Spleen (tissue), 13 donors: ENCODE measurements at places on chromosomes 2 and 18.
A peak's percentile ranks its signal among the peaks of the same experiment; 100 is the strongest.

GRCh38 chr2:100588071-100588786 is 25.4 kb downstream of the PDCL3 start:
- H3K36me3 ChIP-seq = no peaks in the 10 kb centered on the region
- H3K4me3 ChIP-seq = no peak overlapping the region
- H3K27me3 ChIP-seq = no peaks in the 10 kb centered on the region

DNA sequence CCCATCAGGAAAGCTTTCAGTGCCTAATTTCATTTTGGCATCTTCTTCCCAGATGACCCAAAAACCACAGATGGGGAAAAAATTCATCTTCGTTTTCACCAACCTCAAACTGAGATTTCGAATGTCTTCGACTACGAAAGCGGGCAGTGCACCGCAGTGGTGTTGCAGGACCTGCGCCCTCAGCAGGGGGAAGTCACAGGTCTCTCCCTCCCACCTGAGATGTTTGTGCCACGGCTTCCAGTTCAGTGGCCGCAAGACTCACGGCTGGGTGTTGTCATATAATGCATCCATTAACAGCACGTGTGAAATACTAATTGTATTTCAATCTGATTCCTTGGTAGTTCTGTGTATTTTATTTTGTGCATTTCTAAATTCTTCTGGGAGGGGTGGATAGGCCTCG is 66.2 kb upstream of the SALL3 start:
- no peaks in the 10 kb centered on the region for H3K4me1 ChIP-seq
- no peaks in the 10 kb centered on the region for H3K36me3 ChIP-seq
- DNase-seq = no peak
- H3K4me3 ChIP-seq = no peak overlapping the region
- no peak overlapping the region for H3K27ac ChIP-seq
- no peaks in the 10 kb centered on the region for H3K27me3 ChIP-seq

GRCh38 chr2:20620271-20620681 is 30.6 kb downstream of the HS1BP3 start:
- H3K36me3 ChIP-seq = no peaks in the 10 kb centered on the region
- H3K4me3 ChIP-seq = no peak overlapping the region
- peak overlapping the region; percentile 82 for H3K27ac ChIP-seq
- peaks cover 22% of the 10 kb centered on the region for H3K4me1 ChIP-seq
- no peak for DNase-seq

- H3K27ac ChIP-seq = peak overlapping the region; percentile 87
- no peaks in the 10 kb centered on the region for H3K36me3 ChIP-seq
- H3K4me3 ChIP-seq = peak overlapping the region; percentile 71
- H3K27me3 ChIP-seq = no peaks in the 10 kb centered on the region
Observed at GRCh38 chr2:68737711-68738110, 3.1 kb downstream of the ARHGAP25 start.

GRCh38 chr2:65952966-65953761 is 481.8 kb upstream of the MEIS1 start:
- no peaks in the 10 kb centered on the region for H3K36me3 ChIP-seq
- no peak overlapping the region for H3K27ac ChIP-seq
- DNase-seq = no peak
- no peak overlapping the region for H3K4me3 ChIP-seq

DNA sequence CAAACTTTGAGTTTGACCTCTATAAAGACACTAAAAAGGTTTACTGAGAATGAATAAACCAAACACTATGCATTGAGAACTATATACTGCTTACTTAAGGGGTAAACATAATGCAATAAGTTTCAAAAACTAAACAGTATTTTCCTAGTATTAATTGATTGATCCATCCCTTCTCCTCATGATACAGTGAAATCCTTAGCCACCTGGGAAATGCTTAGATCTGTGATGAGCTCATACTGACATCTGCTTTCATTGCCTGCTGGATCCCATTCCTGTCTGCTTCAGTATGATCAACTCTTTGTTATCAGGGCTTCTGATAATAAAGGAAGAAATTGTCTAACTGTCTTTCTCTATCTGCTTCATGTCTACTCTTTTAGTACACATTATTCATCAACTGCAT is 74.9 kb upstream of the UBE2E3 start:
- H3K4me1 ChIP-seq = no peaks in the 10 kb centered on the region
- H3K36me3 ChIP-seq = no peaks in the 10 kb centered on the region

GRCh38 chr2:228417956-228418355 is 236.5 kb upstream of the SPHKAP start:
- no peak overlapping the region for H3K27ac ChIP-seq
- no peaks in the 10 kb centered on the region for H3K27me3 ChIP-seq
- H3K4me1 ChIP-seq = no peaks in the 10 kb centered on the region
- H3K36me3 ChIP-seq = no peaks in the 10 kb centered on the region
- no peak overlapping the region for H3K4me3 ChIP-seq
- no peak for DNase-seq

GRCh38 chr2:15892151-15892880 is 48.0 kb upstream of the MYCN start:
- DNase-seq = no peak
- H3K27me3 ChIP-seq = no peaks in the 10 kb centered on the region
- no peaks in the 10 kb centered on the region for H3K36me3 ChIP-seq
- H3K4me1 ChIP-seq = no peaks in the 10 kb centered on the region
- no peak overlapping the region for H3K4me3 ChIP-seq

DNA sequence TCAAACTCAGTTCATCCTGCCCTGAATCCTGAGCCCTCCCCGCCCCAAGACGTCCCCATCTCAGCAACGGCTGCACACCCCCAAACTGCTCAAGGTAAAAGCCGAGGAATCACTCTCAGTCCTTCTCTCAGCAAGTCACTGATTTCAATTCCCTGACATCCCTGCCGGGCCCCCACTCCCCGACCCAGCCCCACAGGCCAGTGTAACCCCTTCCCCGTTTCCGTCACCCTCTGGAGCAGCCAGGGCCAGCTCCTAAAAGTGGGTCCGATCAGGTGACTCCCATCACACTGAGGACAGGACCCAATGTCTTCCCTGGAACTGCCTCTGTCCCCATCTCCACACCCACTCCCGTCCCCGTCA is 20.5 kb downstream of the SNORC start:
- H3K27ac ChIP-seq = no peak overlapping the region
- H3K4me3 ChIP-seq = peak overlapping the region; percentile 11
- peaks cover 12% of the 10 kb centered on the region for H3K4me1 ChIP-seq
- peaks cover 29% of the 10 kb centered on the region for H3K27me3 ChIP-seq
- no peaks in the 10 kb centered on the region for H3K36me3 ChIP-seq

DNA sequence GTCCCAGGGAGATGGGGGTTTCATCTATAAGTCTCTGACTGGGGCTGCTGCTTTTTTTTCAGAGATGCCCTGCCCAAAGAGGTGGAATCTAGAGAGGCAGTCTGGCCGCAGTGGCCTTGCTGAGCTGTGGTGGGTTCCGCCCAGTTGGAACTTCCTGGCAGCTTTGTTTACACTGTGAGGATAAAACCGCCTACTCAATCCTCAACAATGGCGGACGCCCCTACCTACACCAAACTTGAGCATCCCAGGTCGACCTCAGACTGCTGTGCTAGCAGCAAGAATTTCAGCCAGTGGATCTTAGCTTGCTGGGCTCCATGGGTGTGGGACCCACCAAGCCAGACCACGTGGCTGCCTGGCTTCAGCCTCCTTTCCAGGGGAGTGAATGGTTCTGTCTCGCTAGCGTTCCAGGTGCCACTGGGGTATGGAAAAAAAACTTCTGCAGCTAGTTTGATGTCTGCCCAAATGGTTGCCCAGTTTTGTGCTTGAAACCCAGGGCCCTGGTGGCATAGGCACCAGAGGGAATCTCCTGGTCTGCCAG is 152.6 kb upstream of the CYP26B1 start:
- H3K27me3 ChIP-seq = no peaks in the 10 kb centered on the region
- DNase-seq = no peak
- H3K36me3 ChIP-seq = no peaks in the 10 kb centered on the region
- H3K4me3 ChIP-seq = no peak overlapping the region
- H3K27ac ChIP-seq = no peak overlapping the region

DNA sequence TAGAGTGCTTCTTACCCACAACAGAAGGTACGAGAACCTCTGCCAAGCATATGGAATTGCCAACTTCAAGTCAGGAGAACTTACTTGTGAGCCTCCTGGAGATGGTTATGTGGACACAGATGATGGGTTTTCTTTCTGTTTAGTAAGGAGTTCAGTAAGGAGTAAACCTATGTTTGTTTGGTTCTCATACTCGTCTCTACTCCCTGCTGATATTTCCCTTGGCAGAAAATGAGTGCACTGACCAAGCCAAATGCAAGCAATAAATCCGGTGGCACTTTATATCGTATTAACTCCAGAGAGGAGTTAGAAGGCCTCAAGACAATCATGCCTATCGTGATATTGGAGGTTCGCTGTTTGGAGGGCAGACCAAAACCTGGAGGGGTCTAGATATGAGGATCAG is 83.2 kb upstream of the CYP1B1 start:
- no peaks in the 10 kb centered on the region for H3K27me3 ChIP-seq
- H3K36me3 ChIP-seq = no peaks in the 10 kb centered on the region
- no peak overlapping the region for H3K4me3 ChIP-seq
- peak overlapping the region; percentile 57 for H3K27ac ChIP-seq
- H3K4me1 ChIP-seq = peaks cover 6% of the 10 kb centered on the region

DNA sequence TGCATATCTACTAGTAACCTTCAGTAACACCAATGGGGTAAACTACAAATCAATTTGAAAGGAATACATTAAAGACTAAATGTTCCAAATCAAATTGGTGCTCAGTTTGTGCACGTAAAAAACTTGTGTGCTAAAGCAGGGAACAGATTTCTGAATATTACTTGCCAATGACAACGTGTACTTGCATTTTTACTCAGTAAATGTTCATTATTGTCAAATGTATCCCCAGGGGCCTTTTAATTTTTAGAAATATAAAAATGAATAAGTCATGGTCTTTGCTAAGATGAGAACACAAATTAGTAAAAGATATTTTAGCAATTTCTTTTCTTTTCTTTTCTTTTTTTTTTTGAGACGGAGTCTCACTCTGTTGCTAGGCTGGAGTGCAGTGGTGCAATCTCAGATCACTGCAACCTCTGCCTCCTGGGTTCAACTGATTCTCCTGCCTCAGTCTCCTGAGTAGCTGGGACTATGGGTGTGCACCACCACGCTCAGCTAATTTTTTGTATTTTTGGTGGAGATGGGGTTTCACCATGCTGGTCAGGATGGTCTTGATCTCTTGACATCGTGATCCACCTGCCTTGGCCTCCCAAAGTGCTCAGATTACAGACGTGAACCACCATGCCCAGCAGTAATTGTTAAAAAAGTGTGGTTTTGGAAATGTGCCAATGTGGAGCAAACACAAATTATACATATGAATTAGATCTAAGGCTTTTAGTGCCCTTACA is 52.6 kb downstream of the PMAIP1 start:
- no peaks in the 10 kb centered on the region for H3K36me3 ChIP-seq
- no peaks in the 10 kb centered on the region for H3K4me1 ChIP-seq
- no peak overlapping the region for H3K4me3 ChIP-seq
- no peak overlapping the region for H3K27ac ChIP-seq
- DNase-seq = no peak
- H3K27me3 ChIP-seq = no peaks in the 10 kb centered on the region

DNA sequence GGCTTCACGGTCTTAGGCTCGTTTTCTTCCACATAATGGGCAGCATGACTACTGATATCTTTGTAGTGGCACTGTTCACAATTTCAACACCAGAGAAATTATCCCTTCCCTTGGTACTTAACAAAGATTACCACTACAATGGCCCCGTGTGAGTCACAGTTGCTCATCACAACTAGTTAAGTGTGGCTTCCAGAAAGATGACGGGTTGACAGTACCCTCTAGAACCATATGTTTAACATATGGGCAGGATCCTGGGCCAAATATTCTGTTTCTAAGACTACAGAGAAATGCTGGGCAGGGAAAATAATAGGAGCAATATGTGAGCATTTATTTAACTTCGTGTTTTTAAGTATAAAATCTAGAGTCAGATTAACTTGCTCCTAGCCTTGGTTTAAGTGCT is 780.1 kb upstream of the LINC00305 start:
- no peaks in the 10 kb centered on the region for H3K4me1 ChIP-seq
- no peak overlapping the region for H3K4me3 ChIP-seq

DNA sequence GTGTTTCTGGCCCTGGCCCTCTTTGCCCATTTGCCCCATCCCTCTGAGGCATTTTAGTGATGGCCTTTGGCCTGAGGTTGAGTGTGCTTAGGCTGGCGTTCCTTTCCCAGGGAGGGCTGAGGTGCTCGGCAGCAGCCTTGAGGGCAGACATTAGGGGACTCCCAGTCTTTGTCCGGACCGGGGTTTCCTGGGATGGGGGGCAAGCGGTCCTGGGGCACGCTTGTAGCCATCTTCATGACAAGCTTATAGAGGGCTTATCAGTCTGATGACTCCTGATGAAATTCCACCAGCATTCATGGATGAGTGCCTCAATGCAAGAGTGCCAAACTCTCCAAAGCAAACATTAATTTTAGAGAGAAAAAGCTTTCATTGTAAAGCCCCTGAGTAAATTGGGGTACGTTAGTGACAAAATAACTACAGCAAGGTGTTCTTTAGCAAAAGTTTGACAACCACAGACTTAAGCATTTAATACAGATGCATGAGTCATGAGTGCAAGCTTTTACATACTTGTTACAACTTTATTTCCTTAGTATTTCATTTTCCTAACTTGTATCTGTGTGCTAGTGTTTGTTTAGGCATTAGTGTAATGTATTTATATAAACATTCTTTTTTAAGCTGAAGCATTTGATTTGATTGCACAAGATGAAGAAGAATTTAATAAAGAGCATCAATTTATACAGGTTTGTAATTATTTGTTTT is 45.6 kb downstream of the CEP192 start:
- DNase-seq = no peak
- no peak overlapping the region for H3K4me3 ChIP-seq
- no peaks in the 10 kb centered on the region for H3K4me1 ChIP-seq
- H3K27me3 ChIP-seq = no peaks in the 10 kb centered on the region
- H3K27ac ChIP-seq = no peak overlapping the region

DNA sequence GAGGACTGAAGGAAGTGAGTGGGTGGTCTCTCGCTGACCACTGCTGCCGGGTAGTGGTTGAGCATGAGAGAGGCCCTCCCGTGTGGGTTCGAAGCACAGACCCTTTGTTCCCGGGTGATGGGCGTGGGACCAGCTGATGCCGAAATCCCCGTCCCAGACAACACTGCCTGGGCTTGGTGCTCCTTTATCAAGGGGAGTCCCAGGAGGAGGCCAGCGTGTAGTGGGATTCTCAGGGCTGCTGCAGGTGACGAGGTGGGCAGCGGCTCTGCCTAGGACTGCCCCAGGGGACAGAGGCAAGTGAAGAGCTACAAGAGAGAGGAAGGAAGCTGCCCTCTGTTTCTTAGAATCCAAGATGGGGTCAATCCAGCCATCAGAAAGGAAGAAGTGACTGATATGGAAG is 251.3 kb upstream of the PXDN start:
- H3K4me3 ChIP-seq = no peak overlapping the region
- no peak overlapping the region for H3K27ac ChIP-seq
- H3K36me3 ChIP-seq = no peaks in the 10 kb centered on the region

GRCh38 chr2:27308359-27308881 is at the start of gene UCN:
UCN (minus strand) TSS chr2:27308445; CDS start chr2:27307895, 550 bp downstream.
- no peak within 1 kb of the TSS for H3K27ac ChIP-seq
- H3K36me3 ChIP-seq = peaks cover 48% of the 10 kb centered on the region
- peaks cover 18% of the 10 kb centered on the region for H3K4me1 ChIP-seq
- no peak within 1 kb of the TSS for H3K4me3 ChIP-seq
